ENCODE measurements at places on chromosomes 12 and 14.

GRCh38 chr14:63011623-63012022 lies 33.6 kb downstream of the KCNH5 start:
- no peak for DNase-seq

- no peak for DNase-seq
Observed at GRCh38 chr14:42014301-42014700, 407.6 kb downstream of the LRFN5 start.

DNA sequence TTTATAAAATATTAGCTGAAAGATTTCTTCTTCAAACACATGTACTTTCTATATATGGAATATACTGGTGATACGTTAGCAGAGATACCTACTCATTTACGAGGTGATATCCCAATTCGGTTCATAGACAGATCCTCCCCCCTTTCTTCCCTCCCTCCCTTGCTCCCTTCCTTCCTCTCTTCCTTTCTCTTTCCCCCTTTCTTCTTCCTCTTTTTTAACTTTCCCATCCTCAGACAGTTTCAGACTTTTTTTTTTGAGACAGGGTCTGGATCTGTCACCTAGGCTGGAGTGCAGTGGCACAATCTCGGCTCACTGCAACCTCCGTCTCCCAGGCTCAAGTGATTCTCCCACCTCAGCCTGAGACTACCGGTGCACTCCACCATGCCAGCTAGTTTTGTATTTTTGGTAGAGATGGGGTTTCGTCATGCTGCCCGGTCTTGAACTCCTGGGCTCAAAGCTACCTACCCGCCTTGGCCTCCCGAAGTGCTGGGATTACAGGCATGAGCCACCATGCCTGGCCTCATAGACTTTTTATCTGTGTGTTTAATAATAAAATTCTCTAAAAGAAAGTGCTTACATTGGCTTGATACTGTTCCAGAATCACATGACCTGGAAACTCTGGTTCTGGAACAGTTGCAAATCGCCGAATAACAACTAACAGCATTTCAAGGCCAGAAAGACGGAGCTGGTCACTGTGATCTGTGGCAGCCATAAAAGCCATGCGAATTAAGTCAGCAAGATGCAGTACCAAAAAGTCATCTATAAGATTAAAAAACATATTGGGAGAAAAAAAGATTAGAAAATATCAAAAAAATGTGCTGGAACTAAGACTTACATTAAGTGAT lies 99.2 kb downstream of the HEATR5A start:
- DNase-seq, result no peak

DNA sequence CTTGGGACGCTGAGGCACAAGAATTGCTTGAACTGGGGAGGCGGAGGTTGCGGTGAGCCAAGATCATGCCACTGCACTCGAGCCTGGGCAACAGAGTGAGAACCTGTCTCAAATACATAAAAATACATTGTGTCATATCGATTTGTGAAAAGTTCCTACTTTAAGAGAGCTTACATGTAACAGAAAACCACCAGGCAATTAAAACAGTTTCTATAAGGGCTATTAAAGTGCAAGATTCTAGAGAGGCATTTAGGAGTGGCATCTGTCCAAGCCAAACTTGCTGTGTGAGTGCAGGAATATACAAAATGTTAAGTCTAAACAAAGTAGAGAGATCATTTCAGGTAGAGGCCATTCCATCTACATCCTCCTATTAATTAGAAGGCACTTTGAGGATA lies 1.7 kb upstream of the NEK9 start:
- DNase-seq, result no peak

GRCh38 chr12:112381406-112381882 lies 787 bp downstream of the HECTD4 start:
- peak; percentile 14 for DNase-seq

DNA sequence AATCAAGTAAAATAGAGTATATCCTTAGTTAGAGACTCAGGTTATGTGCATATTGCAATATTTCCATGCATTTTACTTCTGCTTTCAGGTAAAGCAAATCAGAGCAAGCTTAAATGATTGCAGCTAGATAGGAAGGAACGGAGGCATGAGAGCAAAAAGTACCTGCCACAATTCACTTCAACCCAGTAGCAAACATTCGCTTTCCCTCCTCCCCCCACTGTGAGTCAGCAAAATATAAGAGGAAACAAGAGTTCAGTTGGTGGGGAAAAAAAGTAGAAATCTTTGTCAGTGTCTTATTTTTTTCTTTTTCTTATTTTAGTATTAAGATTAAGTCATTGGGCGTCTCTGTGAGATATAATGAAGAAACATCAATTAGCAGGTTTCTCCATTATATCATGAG lies 475.4 kb downstream of the NPAS3 start:
- no peak for DNase-seq

- no peak for DNase-seq
Observed at GRCh38 chr14:96863327-96863985, 66.3 kb downstream of the VRK1 start.

DNA sequence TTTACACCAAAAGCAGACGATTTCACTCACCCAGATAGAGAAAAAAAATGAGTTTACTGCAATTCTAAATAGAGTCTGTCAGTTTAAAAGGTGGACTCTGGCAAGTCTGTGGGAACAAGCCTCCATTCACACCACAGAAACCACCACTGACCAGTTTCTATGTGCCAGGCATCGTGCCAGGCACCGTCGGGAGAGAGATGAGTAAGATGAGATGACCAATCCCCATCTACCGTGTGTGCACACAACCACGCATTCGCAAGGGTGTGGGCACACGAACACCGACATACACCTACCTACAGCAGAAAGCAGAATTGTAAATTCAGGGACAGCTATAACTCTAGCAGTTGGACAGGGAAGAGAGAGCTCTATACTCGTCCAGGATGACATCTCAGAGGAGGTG lies 58.3 kb downstream of the PRIMA1 start:
- no peak for DNase-seq

DNA sequence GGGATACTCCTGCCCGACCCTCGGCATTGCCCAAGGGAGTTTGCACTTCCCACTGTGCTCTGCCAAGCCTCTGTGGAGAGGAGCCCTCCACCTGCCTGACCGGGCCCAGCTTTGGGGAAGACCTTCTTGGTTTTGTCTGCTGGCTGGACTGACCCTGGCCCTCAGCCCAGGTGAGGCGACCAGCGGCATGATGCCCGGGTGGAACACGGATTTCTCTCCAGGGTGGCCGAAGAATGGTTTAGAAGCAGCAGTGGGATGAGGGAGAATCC lies 15.6 kb downstream of the ZBTB42 start:
- DNase-seq, result no peak

DNA sequence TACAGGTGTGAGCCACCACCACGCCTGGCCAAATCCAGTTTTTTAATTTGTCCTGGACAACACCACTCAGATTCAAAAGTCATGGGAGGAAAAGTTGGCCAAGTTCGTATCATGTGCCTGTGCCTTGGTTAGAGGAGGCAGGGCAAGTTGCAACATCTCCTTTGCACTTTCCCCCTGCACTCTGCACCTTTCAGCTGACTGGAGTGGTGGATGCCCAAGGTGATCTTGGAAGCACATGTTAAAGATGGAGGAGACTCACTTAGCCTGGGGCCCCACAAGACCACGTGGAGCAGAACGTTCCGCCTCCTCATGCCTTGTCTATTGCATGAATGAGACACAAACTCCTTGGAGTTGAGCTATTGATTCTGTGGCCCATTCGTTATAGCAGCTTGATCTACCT lies 82.1 kb upstream of the FZD10 start:
- no peak for DNase-seq

- no peak for DNase-seq
Observed at GRCh38 chr12:46609273-46609623, 216.5 kb downstream of the SLC38A4 start.

GRCh38 chr12:114993165-114993564 lies 309.2 kb upstream of the TBX3 start:
- no peak for DNase-seq

- no peak for DNase-seq
Observed at GRCh38 chr12:15984097-15984800, 73.1 kb downstream of the DERA start.

DNA sequence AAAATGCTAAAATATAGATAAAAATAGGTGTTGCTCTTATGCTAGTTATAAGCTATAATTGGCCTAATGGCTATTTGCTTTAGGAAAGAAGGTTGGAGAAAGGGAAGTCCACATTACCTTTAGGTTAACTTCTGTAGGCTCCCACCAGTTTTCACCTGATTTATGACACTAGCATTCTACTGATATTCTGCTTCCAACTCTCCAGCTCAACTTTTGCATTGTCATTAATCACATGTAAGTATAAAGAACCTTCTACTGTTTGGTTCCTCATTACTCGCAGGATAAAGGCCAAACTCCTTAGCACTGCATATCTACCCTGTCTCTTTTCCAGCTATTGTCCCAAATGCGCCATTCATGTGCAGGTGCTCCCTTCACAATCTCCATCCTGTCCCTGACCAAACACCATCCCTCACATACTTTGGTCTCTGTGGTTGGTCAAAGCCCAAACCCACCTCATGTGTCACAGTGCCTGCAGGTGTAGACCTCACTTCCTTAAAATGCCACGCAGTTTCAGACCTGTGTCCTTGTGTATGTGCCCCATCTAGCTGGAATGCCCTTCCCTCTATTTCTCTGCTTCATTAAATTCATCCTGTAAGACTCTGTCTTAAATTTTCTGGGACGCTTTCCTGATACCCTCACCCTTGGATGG lies 3.3 kb downstream of the DDHD1 start:
- no peak for DNase-seq

DNA sequence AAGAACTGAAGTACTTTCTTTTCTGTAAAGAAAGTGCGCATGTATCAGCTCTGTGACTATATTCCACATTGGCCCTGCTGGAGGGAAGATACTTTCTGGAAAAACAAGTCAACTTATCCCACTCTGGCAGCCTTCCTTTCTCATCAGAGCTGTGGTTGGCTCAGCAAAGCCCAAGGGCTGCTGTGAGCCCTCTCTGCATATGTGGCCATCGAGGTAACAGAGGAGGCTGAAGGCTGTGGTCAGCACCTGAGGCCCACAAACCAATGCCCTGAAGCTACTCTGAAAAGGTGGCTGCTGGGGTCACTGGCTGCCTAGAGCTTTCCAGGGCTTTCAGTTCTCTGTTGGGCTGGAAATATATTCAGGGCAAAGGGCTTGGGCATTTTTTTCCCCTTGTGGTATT lies 70.8 kb upstream of the IGF1 start:
- DNase-seq, result no peak

GRCh38 chr14:55847766-55848165 lies 267.8 kb downstream of the KTN1 start:
- DNase-seq, result no peak

- DNase-seq, result no peak
Observed at GRCh38 chr14:38238332-38238731, 17.6 kb downstream of the CLEC14A start.

GRCh38 chr14:73833034-73833433 lies 18.6 kb upstream of the PTGR2 start:
- DNase-seq, result no peak

- peak; percentile 49 for DNase-seq
Observed at GRCh38 chr14:89720741-89721729, 233.5 kb downstream of the EFCAB11 start.

DNA sequence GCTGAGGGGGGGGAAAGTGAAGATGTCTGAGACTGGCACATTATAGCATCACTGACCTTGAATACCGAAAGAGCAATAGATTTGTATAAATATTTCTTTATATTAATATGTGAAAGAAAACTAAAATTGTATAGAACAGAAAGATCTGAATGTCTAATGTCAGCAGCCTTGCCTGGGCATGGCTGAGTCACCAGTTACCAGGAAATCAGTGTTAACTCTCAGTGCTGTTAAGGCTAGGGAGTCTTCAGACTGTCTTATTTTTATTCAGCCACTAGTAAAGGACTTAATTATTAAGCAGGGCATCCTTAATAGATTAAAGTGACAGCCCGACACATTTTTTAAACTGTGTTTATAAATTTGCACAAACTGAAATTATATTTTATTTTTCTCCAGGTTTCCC lies 122.9 kb upstream of the AEBP2 start:
- no peak for DNase-seq

- no peak for DNase-seq
Observed at GRCh38 chr14:36751106-36751505, 89.4 kb downstream of the PAX9 start.

- no peak for DNase-seq
Observed at GRCh38 chr12:42237853-42238239, 202 bp downstream of the YAF2 start.

DNA sequence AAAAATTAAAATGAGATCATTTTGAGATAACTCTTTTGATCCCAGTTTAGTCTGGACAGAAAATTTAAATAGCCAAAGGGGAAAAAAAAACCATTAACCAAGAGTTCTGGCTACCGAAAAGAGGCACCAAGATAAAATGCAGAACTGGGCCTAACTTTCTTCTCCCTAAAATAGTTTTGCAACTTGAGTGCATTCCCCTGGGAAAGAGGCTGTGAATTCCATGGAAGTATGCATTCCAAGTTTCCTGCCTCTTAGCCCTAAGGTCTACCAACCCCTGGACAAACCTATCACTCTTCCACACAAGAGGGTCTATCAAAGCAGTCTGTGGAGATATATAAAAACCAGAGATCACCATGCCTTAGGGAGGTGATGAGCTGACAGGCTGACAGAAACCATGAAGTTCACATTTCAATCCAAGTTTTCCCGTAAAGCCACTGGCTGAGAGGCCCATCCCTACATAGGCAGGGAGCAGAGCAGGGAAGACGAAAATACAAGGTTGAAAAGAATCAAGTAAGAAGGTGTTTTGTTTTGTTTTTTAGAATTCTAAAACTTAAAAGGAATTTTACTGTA lies 33.8 kb downstream of the DCP1B start:
- DNase-seq, result no peak

DNA sequence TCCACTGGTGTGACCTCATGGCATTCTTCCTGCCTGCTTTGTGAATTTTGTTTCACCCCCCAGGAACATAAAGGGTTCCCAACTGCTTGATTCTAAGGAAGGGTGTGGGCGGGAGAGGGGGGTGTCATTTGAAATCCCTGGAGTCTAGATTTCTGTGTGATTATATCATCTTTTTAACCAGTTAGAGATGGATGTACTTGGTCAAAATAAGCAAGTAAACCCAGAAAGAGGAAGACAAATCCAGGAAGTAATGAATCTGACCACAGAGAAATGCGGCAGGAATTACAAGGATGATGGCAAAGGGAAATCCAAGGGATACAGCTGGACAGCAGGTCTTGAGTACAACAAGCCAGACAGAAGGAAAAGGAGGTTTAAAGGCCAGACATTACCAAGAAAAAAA lies 38.9 kb downstream of the DMAC2L start:
- no peak for DNase-seq

DNA sequence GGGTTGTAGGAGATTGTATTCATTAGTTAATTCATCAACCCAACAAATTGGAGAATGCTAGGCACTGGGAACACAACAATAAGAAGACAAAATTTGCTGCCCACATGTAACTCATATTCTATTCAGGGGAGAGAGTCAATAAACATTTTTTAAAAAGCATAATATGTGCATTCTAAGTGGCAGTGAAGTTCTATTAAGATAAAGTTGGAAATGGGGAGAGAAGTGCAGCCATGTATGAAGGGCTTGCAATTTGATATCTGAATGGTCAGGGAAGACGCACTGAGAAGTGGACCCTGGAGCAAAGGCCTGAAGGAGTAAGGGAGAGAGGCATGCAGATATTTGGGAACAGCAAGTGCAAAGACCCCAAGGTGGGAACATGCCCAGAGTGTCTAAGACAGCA lies 40.2 kb upstream of the CHST11 start:
- no peak for DNase-seq

GRCh38 chr14:56814519-56814959 lies 4.3 kb upstream of the OTX2 start:
- DNase-seq, result no peak
